Activated CD4-positive, alpha-beta T cell treated with anti-CD3 and anti-CD28 coated beads for 4 hours (primary cell): ENCODE measurements at places on chromosomes 4 and X.

- no peak for DNase-seq
Measured at GRCh38 chrX:97616883-97617530, 733.3 kb downstream of the RPA4 start.

- no peak for DNase-seq
Measured at GRCh38 chr4:2689114-2689513, 67.0 kb downstream of the TNIP2 start.

GRCh38 chr4:6751611-6752485 is 30.7 kb upstream of the KIAA0232 start:
- DNase-seq = no peak

DNA sequence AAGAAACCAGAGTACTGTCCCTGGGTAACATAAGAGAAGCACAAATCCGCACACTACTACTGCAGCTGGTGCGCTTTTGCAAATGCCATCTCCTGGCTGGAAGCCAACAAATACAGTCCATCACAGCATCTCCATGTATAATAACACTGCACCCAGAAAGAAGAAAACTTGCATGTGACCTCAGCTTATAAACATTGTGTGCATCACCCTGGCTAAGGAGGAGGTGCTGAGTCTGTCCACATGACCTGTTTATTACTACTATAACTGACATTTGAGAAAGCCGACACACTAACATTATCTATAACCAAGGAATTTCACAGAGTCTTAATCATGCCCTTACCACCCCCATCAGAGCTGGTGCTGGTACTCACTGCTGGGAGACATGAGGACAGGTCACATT is 516.8 kb downstream of the CFAP47 start:
- DNase-seq = no peak

DNA sequence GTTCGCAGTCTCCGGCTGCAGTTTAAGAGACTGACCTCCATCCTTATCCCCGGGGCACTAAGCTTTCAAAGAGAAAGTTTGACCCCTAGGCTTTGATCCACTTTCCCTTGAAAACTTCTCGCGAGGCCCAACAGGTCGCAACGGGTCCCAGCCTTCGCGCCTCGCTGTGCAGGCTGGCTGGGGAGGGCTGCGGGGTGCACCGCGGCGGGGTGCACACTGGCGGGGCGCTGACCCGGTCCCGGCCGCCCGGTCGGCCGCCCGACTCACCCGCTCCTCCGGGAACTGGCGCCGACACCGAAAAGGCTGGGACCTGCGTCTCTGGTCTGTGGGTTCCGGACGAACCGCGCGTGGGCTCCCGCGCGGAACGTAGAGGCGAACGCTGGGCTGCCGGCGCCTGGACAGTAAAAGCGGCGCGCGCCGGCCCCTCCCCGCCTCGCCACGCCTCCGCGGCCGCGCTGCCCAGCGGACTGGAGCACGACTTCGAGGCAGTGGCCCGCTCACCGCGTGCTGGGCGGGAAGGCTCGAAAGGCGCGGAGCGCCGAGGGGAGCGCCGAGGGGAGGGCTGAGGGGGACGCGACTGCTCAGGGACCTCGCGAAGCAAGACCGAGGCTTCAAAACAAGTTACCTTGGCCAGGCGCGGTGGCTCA is at the start of gene TAF7L:
Gene TAF7L (minus strand): TSS at position 378 of the 647 bp plus-strand sequence. CDS start 3,791 bp downstream, outside the sequence.
- no peak for DNase-seq

DNA sequence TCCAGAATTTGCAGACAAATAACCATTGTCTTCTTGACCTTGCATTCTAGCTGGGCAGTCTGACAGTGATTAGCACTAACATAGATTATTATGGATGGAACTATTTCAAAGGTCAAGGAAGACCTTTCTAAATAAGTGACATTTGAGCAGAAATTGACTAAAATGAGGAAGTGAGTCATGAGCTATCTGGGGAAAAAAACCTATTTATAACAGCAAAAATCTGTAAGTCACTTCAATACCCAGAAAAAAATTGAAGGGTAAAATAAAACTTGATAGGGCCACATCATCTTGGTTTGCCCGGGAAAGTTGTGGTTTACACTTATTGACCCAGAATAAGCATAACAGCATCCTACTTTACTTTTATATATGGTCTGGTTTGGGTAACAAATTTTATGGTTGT is 414.6 kb upstream of the HS3ST1 start:
- no peak for DNase-seq

DNA sequence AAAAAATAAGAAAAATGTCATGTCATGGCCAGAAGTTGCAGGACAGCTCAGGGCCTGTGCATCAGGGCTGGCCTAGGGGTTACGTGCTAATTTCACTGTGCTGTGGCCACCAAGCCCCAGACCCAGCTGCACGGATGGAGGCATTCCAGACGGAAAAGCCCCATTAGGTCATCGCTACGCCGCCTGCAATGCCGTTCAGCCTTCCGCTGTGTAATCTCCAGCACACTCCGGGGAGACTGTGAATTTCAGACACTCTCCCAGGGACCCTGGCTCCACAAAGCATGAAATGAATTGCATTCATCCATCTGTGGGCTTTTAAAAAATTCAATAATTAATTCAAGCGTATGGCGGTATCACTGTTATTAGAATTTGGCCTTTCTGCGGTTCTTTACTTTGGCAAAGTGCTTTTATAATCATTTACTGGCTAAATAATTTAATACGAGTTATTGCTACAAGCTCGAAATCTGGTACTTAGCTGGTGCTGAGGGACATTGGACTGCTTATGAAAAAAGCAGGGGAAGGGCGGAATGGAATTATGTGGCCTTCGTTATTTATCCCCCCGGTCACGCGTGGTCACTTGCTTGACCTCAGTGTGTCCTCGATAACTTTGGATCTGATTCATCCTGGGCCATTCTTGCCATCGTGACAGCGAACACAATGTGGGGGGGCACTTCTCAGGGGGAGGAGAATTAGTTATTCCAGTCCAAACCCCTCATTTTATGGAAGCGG is 9.0 kb upstream of the NSG1 start:
- no peak for DNase-seq

DNA sequence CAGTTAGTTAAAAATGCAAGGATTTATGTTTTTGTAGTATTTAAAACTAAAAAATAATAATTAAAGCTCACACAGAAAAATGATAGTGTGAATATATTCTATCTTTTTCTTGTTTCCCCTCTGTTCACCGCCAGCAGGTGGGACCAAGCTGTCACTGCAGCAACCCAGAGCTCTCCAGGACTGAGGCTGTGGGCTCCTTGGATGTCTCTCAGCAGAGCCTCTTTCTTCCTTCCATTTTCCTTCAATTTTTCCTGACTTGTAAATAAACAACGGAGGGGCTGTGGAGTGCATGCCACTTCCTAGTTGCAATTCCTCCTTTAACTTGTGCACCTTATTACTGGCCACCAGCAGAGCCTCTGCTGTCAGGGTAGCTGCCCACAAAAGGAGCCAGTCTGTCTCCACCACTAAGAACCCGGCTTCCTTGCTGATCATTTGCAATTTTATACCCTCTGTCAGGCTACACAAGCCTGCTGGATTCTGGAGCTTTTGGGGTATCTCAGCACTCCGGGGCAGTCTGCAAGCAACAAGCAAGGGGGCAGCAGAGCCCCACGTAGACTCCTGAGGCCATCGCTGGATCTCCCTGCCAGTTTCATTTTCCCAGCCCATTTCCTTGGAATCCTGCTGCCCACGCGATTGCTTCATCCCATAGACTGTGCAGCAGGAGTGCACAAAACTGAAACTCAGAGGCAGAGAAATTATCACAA is 1467.4 kb downstream of the C4orf33 start:
- DNase-seq = no peak

DNA sequence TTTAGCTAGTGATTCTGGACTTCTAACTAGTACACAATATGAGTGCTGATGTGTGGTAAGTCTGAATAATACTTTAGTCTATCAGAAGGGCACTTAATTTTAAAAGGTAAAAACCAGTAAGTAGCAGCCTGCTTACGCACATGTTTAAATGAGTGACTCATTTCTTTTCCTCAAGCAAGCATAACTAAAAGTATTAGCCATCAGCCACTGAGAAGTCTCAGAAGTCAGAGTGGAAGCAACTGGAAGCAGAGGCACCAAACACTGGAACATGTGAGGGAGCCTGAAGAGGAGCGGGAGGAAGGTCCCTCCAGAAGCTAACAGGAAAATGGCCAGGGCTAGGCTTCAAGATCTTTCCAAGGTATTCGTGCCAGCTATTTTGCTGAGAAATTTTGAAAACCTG is 257.7 kb downstream of the RAPGEF2 start:
- no peak for DNase-seq

DNA sequence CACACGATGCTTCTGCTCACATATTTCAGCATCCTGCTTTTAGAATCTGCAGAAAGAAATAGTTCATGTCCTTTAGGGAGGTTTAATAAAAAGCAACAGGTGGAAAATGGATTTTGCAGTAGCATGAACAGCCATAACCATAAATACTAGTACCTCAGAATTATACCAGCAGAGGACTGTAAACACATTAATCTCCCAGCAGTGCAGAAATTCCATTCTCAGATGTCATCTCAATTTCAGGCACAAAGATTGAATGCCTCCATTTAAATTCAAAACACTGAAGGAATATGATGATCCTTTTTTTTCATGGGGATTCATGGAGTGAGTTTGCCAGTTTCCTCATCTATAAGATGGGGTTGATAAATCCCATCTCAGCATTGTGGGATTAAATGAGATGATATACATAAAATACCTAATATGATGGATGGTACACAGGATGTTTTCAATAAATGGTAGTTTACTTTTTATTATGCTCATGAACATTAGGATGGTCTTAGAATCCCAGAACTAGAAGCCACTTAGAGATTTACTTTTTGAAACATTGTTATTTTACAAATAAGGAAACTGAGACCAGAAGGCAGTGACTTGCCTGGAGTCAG is 566 bp upstream of the LIMCH1 start:
- no peak for DNase-seq

DNA sequence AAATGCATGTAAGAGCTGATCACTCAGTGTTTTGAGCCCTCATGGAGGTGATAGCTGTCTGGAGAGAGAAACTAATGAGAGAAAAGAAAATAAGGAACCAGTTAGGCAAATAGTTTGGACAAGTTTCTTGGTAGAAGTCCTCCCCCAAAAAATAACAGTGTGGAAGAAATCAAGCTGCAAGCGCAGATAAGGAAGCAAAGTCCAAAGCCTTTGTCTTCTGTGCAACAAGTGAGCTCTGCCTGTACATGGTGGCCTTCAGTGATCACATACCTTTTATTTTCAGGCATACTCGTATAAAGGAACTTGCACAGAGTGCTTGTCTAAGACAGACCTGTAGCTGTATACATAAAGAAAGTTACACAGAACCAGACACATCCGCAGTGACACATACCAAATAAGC is 2.5 kb upstream of the UGT2A3 start:
- no peak for DNase-seq

- peak; percentile 54 for DNase-seq
Measured at GRCh38 chr4:122576261-122577188, 44.3 kb downstream of the IL21 start.

GRCh38 chr4:186935901-186936300 is 212.2 kb upstream of the FAT1 start:
- DNase-seq = no peak

GRCh38 chr4:60134099-60134498 is 1066.0 kb upstream of the ADGRL3 start:
- DNase-seq = no peak

DNA sequence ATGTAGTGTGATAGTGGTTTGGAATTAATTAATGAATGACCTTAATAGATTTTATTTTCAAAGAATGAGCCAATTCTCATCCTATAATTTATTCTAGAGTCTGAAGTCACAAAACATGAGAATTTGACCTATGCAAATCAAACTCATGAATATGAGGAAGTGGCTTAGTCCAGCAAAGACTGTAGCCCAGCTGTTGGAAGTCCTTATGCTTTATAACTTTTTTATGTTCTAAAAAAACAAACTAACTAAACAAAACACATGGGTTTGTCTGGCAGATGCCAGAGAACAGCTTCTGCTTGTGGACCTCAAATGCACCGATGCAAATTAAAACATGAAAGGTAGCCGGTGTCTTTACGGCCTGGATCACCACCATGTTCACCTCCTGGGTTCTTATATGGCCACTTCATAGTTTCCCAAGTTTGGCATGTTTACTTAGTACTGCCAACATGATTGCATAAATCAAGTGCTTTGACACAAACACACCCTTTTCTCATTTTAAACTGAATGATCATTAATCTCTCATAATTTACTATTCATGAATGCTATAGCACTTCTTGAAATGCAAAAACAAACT is 277.4 kb downstream of the PAPSS1 start:
- no peak for DNase-seq

DNA sequence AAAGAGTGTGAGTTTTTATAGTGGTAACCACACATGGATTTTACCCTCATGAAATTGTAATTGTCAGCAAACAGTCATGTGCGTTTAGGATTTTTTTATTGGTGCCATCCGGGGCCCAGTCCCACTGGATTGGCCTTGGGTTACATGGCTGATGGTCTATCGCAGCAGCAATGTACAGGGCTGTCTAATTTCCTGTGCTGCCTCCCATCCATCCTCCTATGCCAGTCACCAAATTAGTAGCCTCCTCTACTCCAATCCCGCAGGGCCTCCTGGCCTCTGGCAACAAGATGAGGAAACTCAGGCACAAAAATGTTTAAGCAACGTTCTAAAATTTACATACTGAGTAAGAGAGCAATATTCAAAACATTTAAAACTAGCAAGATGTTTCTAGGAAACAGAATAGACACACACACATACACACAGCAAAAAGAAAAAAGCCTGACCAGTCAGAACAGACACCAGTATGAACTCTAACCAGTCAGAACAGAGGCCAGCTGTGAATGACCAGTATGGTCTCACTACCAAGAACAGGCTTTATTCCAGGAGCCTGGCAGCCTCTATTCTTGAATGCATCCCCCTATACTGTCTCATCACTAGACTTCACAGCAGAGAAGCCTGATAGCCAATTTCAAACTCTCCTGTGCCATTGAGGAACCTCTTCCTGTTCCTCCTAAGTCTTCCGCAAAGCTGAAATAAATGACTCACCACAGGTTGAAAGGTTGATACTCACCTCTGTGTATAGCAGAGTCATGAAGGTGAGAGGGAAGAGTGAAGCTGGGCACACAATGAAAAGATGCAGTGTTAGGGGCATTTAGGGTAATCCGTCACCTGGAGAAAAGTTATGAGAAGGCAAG is 42.6 kb downstream of the CHRNA9 start:
- no peak for DNase-seq

- DNase-seq = no peak
Measured at GRCh38 chrX:124249345-124249744, 83.1 kb upstream of the TEX13D start.

GRCh38 chr4:177064729-177065394 is 244.8 kb upstream of the NEIL3 start:
- no peak for DNase-seq

DNA sequence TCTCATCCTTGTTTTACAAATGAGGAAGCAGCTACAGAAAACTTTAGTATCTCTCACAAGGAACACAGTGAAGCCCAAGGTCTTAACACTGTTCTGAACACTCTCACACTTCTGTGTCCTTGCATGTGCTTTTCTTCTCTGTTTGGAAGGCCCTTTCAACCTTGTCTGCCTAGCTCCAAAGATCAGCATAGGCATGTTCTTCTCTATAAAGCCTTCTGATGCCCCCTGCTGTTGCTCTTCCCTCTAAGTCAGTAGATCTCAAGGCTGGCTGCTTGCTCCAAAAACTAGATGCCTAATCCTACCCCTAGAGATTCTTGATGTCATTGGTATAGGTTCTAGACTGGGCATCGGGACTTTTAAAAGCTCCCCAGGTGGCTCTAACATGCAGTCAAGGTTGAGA is 5.9 kb downstream of the APOO start:
- peak; percentile 20 for DNase-seq

- peak; percentile 19 for DNase-seq
Measured at GRCh38 chrX:63128509-63128908, 222.6 kb downstream of the SPIN4 start.
